Left hindlimb (tissue), 1 donor: ENCODE measurements at places on chromosomes 12 and 14.
A peak's percentile ranks its signal among the peaks of the same experiment; 100 is the strongest.

GRCh38 chr14:58315606-58316005 lies 17.3 kb downstream of the ARID4A start:
- DNase-seq, result no peak

DNA sequence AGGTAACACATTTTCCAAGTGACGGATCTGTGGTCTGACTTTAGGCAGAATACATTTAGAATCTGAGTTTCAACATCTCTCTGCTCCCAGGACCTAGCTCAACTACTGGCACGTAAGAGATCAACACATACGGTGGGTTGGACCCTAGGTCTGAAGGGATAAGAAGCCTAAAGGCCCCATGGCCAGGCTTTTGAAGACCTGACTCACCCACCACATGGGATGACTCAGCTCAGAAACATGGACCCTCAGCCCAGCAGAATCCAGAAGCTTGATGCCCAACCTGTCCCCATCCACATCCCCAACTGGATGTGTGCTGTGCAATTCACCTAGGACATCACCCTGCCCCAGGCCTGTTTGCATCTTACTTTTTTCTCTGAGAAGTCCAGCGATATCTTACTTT lies 770.2 kb downstream of the BCL11B start:
- DNase-seq, result no peak

DNA sequence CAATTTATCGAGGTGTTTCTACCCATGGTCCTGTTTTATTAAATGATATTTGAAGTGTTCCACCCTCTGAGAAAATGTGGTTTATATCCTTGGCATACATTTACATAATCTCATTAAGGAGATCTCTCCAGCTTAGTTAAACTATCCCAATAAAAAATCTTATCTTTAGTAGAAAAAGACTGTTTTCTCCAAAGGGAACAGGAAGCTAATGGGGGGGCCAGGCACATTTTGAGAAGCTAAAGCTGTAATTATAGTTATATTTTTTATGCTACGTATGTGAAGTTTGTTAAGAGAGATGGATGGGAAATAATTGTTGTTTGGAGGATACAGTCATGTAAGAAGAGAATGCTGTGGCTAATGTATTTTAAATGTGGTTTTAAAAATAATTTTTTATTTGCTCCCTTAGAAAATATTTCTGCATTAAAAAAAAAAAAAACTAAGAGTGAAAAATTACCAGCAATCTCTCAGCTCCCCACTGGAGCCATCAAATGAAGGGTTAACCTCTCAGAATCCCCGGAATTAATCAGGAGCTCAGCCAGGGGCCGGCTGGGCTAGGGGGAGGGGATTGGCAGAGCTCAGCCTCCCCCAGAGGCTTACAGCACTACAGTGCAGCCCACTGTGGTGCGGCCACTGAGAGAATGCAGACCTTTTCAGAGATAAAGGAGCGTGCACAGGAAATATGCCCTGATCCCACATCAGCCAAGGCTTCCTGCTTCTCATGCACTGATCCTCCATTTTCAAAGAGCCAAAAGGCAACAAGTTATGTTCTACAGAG lies 185.8 kb downstream of the EGLN3 start:
- DNase-seq, result peak; percentile 64

- DNase-seq, result no peak
Observed at GRCh38 chr12:88238406-88238805, 96.3 kb downstream of the TMTC3 start.

- DNase-seq, result no peak
Observed at GRCh38 chr14:70748422-70748821, 60.9 kb downstream of the MAP3K9 start.
